Hematopoietic multipotent progenitor cell treated with erythropoietin and hydrocortisone succinate and interleukin-3 and kit ligand, for 6 days (in vitro differentiated cells): ENCODE measurements at places on chromosomes 1 and 21.

DNA sequence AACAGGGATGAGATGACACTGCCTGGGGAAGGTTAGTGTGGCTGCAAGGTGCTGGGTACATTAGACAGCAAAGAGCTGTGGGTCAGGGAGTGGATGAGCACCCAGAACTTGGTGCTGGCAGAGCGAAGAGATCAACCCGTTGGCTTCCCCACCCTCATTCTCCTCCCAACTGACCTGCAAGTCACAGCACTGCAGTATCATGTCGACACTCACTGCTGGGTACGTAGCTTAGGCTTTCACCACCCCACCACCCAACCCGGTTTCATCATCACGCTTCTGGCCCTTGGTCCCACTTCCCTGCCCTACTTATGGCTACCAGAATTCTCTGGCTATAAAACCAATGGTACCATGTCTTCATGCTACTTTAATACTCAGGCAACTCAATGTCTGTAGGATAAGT lies 73.6 kb upstream of the LYST start:
- DNase-seq: no peak

GRCh38 chr1:30040081-30041019 lies 683.0 kb downstream of the MATN1 start:
- no peak for DNase-seq

DNA sequence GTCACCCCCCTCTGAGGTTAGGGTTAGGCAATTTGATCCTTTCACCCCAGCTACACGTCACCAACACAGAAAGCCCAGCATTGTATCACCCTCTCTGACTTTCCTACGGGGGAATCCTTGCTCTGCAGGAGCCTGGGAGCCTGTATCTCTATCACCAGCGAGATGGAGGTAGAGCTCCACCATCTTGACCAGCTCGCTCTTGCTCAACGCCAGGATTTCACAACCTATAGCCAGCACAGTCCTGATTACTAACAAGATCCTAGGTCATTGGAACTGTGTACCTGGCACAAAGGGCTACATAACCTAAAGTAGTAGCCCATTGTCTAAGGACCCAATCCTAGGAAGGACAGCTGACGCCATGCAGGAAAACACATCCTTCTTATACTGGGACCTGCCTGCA lies 66.1 kb downstream of the DMRTA2 start:
- DNase-seq: no peak

GRCh38 chr1:41906943-41907342 lies 11.8 kb downstream of the HIVEP3 start:
- DNase-seq: no peak

- no peak for DNase-seq
Observed at GRCh38 chr21:46461909-46462308, 3.2 kb downstream of the DIP2A start.

GRCh38 chr1:43975249-43975961 lies 645 bp downstream of the ATP6V0B start:
- peak; percentile 70 for DNase-seq

- DNase-seq: no peak
Observed at GRCh38 chr1:176801514-176802020, 338.6 kb downstream of the PAPPA2 start.

GRCh38 chr1:24909388-24909898 lies 20.6 kb downstream of the RUNX3 start:
- DNase-seq: peak; percentile 66

DNA sequence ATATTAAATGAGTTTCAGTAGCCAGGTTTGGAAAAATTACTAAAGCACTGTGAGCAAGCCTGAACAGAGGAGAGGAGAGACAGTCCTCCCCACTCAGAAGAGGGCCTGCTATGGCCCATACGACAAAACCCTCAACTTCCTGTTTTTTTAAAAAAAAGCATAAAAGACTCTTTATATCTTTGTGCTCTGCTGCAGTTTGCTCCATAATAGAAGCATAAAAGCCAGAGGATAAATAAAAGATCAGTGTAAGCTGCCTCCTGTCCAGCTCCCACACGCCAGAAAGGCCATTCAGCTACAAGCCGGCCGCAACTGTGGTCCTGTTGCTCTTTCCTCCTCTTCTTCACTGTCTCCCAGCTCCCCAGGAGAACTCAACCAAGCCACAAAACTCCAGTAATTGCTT lies 37.8 kb downstream of the NID1 start:
- peak; percentile 45 for DNase-seq

DNA sequence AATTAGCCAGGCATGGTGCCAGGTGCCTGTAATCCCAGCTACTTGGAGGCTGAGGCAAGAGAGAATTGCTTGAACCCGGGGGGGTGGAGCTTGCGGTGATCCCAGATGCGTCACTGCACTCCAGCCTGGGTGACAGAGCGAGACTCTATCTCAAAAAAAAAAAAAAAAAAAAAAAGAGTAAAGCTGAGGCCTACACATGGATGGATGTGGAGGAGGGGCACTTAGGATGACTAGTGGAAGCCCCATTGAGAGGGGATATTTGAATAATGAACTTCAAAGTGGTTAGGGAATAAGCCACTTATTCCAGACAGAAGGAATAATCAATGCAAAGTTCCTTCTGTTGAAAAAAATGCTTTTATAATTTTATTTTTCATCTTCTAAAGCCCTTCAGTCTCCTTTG lies 51.4 kb downstream of the PTBP2 start:
- DNase-seq: no peak

DNA sequence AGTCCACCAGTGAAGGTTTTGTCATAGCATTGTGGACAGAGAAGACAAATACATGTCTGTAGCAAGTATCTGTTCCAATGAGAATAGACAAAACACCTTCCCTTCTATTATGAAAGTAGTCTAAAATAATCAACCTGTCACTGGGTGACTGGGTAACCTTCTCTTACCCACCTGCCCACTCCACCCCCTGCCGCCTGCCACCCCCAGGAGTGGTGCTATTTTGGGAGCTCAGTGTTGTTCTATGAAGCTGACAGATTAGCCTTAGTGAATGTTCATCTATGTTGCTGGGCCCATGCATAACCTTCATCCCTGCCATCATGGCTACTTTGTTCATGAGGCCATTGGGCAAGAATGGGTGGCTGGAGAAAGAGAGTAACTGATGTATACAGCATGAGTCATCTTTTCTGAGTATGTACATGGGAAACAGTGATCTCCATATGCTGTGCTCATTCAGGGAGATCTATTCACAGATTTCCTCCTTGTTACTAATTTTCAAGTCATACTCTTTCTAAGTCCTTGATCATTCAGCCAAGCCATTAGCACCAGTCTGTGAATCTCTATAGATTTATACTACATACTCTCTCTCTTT lies 24.8 kb downstream of the MARK1 start:
- no peak for DNase-seq

DNA sequence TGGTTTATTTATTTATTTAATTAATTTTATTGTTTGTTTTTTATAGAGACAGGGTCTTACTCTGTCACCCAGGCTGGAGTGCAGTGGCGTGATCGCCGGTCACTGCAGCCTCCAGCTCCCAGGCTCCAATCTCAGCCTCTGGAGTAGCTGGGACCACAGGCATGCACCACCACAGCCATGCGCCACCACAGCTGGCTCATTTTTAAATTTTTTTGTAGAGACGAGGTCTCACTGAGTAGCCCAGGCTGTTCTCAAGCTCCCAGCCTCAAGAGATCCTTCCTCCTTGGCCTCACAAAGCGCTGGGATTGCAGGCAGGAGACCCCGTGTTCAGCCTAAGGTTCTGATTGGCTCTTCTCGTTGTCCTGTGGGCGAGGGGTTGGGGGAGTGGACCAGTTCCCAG lies 22.1 kb downstream of the UMODL1 start:
- no peak for DNase-seq

DNA sequence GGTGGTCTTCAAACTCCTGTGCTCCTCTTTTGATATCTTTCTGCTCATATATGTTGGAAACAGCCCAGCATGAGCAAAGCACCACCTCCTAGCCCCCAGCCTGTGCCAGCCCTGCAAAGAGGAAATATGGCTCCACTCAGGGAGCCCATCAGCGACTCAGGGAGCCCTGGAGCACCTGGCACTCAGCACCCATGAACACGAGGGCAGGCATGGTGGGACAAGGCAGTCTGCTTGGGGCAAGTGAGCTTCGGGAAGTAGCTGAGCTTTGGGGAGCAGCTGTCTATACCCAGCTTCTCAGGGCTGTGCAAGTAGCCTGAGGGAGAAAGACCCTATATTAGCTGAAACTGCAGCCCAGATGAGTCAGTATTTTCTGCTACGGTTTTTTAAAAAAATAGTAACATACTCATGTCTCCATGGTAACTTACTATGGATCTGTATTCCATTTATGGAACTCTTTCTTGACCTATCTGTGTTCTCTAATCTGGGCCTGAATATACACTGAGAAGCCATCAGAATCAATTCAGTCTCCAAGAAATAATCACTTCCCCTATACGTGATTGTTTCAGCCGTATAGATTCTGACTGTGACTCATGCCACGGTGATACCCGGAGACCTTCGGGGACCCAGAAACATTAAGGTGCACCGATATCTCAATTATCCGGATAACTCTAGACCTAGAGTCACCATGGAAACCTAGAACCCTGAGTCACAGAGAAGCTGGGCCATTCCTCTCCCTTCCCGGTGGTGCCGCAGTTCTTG lies 1.5 kb upstream of the ETS2 start:
- no peak for DNase-seq

DNA sequence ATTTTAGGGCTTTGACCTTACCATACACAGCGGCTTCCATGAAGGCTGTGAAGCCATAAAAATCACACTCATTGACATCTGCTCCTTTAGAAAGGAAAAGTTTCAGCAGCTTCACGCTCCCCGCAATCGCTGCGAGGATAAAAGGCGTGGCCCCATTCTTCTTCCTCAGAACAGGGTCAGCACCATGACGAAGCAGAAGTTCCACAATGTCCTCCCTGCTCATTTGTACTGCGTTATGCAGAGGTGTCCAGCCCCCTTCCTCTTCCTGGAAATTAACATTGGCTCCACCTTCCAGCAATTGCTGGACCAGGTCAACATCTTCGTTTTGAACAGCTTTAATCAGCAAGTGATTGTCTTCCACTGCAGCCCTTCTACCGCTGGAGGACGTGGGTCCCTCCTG lies 2.7 kb downstream of the RNASEL start:
- no peak for DNase-seq

DNA sequence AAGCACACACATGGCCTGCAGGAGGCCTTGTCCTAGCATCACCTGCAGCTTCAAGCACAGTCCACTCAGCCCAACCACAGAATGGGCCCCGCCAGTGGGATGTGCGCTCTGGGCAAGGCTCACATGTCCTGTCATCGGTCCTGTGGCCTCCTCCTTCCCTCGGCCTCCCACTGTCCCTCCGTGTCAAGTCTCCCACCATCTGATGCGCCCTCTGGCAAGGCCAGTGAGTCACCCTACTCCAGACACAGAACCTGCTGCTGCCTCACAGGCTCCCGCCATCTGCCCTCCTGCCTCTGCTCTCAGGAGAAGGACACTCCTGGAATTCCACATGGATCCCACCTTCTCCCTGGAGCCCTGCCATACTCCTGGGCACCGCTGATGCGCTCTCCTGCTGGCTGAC lies 14.2 kb downstream of the KCNAB2 start:
- no peak for DNase-seq

DNA sequence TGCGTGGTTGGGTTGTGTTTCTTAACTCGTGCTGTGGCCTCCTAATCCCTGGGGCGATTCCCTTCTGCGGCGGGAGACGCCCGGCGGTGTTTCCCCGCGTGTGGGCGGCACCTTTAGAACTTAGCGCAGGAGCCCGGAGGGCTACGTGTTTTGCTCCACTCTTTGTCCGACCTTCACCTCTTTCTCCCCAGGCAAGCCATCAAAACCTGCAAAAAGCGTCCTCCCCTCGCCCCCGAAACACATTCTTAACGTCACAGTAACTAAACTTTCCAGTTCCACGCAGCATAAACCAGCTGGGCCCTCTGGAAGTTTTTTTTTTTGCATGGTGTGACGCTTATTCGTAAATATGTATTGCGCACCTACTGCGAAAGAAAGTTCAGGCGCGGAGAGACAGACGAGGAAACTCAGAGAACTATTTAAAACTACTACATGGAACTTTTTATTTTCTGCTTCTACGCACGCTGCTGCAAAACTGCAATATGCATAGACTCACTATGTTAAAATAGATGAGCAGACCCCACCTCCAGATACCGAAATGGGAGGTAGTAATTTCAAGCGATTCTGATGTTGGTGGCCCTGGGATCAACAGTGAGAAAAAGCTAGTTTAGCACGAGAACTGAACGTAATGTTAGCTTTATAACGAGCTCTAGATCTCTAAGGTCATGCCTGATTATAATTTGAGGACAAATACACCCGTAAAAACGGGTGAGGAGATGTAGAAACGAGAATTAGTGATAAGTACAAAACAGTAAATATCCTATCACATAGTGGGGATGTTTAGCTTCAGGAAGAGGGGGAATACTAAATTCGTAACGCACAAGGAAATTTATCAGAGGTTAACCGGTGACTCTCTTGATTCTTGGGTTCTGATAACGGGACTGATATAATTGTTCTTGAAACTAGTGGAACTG lies 920 bp downstream of the MTR start:
- DNase-seq: peak; percentile 57

- no peak for DNase-seq
Observed at GRCh38 chr1:98025858-98026257, 105.0 kb upstream of the DPYD start.

GRCh38 chr1:169595764-169596711 lies 9.8 kb upstream of the F5 start:
- DNase-seq: peak; percentile 63

GRCh38 chr1:10272274-10272673 lies 61.9 kb downstream of the KIF1B start:
- no peak for DNase-seq

DNA sequence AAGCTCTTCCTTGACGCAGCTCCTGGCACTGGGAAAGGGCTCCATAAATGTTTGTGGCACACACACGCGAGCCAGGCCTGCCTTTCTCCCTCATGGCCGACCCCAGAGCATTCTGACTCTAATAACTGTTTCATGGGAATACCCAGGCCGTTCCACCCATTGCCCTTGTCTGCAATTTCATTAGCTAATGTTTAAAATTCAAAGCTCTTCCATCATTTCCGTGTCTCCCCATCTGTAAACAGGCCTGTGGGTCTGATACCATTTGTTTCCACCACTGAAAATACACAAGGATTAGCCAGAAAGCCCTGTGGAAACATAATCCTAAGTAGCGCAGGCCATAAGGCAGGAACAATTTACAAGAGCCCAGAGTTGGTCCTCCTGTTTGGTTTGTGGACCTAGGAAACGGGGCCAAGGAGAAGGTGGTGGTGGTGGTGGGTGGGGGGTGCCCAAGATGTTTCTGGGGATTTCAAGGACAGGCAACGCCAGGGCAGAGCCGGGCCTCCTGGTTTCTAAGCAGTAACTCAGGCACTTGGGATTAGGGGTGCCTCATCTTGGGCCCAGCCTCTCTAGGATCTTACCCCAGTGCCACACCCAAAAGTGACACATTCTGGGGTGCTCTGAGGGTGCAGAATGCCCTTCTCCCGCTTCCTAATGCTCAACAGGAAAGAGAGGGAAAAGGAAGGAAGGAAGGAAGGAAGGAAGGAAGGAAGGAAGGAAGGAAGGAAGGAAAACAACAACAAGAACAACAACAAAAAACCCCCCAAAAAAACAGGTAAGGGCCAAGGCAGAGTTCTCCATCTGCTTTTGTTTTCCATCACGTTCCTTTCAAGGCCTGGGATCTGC lies 79.4 kb downstream of the SSBP3 start:
- no peak for DNase-seq

- no peak for DNase-seq
Observed at GRCh38 chr21:43306911-43307676, 119.8 kb downstream of the SIK1 start.

- DNase-seq: no peak
Observed at GRCh38 chr1:87224201-87224600, 104.5 kb upstream of the LMO4 start.

GRCh38 chr1:182189535-182190066 lies 128.1 kb upstream of the ZNF648 start:
- no peak for DNase-seq
